ENCODE measurements at places on chromosomes 12 and 14.

DNA sequence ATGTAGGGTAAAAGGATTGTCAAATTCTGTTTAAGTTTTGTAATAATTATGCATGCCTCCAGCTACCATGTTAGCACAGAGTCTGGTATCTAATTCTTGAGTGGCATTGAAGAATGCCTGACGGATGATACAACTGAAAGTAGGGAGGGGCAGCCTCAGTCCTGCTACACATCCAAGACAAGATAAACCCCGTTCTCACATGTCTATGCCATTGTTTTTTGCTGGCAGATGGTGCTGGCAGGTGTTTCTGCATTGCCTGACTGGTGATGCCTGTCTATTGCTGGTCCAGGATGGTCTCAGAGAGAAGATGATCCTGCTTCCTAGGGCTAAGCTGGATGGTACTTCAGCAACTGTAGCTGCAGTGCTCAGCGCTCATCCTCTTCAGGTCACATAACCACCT is 245.8 kb upstream of the NAV3 start:
- DNase-seq = no peak

- no peak for DNase-seq
These were observed 13.6 kb upstream of the PAX9 start for GRCh38 chr14:36647824-36648753.

DNA sequence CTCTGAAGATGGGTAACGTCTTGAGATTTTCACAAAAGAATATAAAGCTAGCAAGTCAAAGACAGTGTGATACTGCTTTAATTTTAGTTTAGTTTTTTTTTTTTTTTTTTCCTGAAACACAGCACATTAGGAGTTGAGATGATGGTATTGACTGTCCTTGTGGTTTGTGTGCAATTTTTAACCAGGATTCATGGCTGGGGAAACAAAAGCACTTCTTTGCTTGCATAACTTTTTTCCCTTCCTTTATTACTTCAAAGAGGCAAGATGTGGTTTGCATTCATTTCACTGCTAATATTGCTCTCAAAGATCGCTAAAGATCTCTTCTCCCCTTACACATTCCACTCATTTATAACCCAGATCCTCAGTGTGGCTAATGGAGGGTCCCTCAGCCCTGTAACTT is 157.1 kb upstream of the PZP start:
- DNase-seq = no peak

DNA sequence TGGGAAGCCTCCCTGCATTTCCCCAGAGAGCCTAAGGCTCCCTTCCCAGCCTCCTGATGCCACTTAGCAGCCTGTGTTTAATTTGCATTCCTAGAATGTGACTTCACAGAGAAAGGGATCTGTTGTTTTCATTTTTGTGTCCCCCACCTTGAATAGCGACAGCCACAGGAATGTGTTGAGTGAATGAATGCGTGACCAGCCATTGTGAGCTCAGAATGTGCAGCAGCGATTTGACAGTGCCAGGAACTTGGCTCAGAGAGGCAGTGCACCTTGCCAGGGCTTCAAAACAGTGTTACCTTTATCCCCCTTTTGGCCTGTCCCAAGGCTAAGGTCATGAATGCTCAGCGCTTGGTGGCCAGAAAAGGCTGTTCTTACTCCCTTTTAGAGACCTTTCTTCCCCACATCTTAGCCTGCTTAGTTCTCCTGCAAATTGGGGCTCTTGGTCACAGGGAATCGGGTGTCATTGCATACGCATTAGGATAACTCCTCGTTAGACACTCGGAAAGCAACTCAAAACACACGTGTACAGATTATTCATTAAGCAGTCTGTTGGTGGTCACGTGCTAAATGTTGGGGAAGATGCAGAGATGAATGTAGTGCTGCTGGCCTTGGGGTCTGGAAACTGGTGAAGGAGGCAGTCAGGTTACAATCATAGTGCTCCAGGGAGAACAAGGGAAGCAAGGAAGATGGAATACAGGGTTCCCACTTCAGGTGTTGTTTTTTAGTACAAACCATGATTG is 9.8 kb downstream of the NTF3 start:
- no peak for DNase-seq

GRCh38 chr14:103118018-103118662 is 5.1 kb upstream of the TNFAIP2 start:
- DNase-seq = no peak

GRCh38 chr12:76471579-76471978 is 88.0 kb downstream of the OSBPL8 start:
- DNase-seq = no peak

DNA sequence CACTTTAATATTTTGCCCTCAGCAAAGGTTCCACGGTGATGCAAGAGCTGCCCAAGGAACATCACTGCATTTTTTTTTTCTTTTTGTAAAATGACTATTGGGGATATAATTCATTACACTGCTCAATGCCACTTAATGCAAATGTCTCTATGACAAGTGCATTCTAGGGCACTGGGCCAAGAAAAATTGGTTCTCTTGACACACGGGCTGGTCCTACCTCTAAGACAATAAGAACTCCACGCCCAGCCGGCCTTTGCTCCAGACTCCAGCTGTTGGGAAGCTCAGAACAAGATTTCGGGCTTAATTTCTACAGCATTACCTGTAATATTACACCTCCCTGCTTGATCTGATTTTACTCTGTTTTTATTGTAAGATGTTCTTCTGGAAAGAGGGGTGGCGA is 48.8 kb upstream of the VRK1 start:
- no peak for DNase-seq

DNA sequence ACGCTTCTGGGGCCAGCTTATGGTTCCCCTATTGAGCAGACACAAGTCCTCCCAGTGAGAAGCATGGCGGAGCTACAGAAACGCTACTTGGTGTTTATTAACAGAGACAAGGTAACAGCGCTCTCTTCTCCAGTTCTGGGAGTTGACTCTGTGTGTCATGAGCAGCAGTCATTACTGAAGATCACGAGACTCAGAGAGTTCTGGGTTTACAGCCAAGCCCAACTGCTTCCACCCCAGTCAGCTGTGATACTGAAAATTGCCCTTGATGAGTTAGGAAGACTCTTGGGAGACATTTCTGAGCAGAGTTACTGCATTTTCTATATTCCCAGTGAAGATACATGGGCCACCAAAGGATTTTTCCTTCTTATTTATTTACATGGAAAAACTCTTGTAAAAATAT is 48.6 kb downstream of the CFAP251 start:
- DNase-seq = no peak

DNA sequence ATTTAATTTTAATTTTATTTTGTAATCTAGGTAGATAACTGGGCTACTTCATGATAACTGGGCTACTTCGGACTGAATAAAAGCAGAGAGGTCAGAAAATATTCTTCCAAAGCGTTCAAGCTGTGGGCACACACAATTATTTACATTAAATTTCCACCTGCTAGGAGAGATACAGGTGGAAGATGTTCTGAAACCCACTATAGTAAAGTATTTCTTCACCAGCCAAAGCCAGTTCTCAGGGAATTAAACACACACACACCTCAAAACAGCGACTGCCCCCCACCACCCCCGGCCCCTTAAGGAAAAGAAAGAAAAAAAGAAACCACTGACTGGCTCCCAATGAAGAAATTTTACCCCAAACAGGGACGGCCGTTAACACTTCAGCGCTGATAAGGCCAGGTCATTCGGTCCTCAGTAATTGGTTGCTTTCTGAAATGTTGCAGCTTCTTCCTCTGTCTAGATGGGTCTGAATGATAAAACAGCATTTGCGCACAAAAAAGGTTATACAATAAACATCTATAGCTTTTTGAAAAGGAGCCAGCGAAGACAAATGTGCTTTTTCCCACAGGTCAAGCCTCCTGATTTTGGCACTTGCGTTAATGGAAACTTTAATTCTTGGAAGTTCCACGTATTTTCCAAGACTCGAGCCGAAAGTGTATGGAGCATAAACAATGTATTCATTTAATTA is 771 bp upstream of the KCNJ8 start:
- no peak for DNase-seq

GRCh38 chr14:95065411-95065810 is 91.9 kb downstream of the DICER1 start:
- no peak for DNase-seq

GRCh38 chr14:99781091-99781490 is 12.1 kb upstream of the EML1 start:
- no peak for DNase-seq

- no peak for DNase-seq
These were observed 96.4 kb downstream of the LRRC74A start for GRCh38 chr14:76922584-76922983.

- DNase-seq = no peak
These were observed 640 bp downstream of the ARMH4 start for GRCh38 chr14:58151133-58152013.

- no peak for DNase-seq
These were observed 885 bp upstream of the PALS1 start for GRCh38 chr14:67240168-67240932.

DNA sequence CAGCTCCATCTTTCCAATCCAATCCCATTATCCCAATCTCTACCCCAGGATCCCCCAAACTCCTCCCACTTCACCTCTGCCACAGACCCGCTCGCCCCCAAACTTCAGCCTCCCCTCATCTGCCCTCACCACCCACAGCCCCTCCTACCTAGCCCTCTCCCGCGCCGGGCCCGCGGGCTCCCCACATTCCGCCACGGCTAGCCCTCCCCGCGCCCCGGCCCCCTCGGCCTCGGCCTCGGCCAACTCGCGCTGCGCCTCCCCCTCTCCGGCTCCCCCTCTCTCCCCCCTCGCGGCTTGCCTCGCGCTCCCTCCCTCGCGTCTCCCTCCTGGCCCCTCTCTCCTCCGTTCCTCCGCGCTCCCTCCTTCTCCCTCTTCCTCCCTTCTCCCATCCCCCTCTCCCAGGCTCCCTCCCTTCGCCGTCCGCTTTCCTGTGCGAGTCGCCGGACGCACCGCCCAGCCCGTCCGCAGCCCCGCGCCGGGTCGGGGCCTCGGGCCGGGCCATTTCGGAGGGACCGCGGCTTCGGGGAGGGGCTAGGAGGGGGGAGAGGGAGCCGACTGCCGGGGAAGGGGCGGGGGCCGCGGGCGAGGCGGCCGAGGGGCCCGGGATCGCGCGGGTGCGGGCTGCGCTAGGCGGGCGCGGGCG is at the start of gene ATN1:
Gene ATN1, plus strand, starts transcription at position 581 of the 643 bp plus-strand sequence. CDS start 6,043 bp downstream, outside the sequence.
- DNase-seq = no peak

- no peak for DNase-seq
These were observed 24.6 kb upstream of the PPP1R12A start for GRCh38 chr12:79959484-79959883.

GRCh38 chr12:69330475-69331473 is 17.4 kb upstream of the LYZ start:
- DNase-seq = peak; percentile 15

GRCh38 chr14:101584055-101584859 is 23.0 kb downstream of the DIO3 start:
- DNase-seq = no peak

DNA sequence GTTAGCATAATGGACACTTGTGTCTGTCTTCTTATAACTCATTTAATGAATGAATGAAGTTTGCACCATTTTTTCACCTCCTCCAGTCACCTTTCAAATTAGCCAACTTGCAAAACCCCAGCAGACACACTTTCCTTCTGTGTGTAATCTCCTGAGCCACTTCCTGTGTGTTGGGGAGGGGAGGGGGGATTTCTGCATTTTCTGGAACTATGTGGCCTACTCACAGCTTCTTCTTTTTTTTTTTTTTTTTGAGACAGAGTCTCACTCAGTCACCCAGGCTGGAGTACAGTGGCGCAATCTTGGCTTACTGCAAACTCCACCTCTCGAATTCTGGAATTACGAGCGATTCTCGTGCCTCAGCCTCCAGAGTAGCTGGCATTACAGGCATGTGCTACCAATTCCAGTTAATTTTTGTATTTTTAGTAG is 4.1 kb upstream of the SERPINA1 start:
- no peak for DNase-seq

GRCh38 chr12:42162193-42162592 is 17.5 kb upstream of the GXYLT1 start:
- no peak for DNase-seq

GRCh38 chr12:116726694-116727093 is 11.2 kb downstream of the SPRING1 start:
- no peak for DNase-seq

- DNase-seq = no peak
These were observed 51.2 kb downstream of the ACSS3 start for GRCh38 chr12:81128930-81129554.

- DNase-seq = no peak
These were observed 19.1 kb downstream of the CAMKK2 start for GRCh38 chr12:121277374-121277759.

- no peak for DNase-seq
These were observed 49.7 kb downstream of the LRIG3 start for GRCh38 chr12:58870595-58870994.

- no peak for DNase-seq
These were observed 92.3 kb downstream of the FOXN3 start for GRCh38 chr14:89324501-89325298.

Measured in stimulated activated CD8-positive, alpha-beta memory T cell treated with anti-CD3 and anti-CD28 coated beads, Interleukin-2, amount 100 ng/mL, for 1 hour (primary cell).